Type B pancreatic cell (in vitro differentiated cells): ENCODE measurements at places on chromosomes 6 and 20. TPM values are rescaled to one million over a fixed set of nuclear protein-coding genes. Genes with fewer than 3 reads are reported as not detected.
A peak's percentile ranks its signal among the peaks of the same experiment; 100 is the strongest.

GRM4 gene
- 2.2 and 4.2 TPM in 2 replicates for total RNA-seq

CDH4 gene
- total RNA-seq: 5.0 and 8.3 TPM in 2 replicates

TNFRSF6B gene
- not detected in 2 replicates for total RNA-seq

FOXA2 gene
- total RNA-seq: 17.5 and 21.2 TPM in 2 replicates

E2F3 gene
- 13.7 and 21.0 TPM in 2 replicates for total RNA-seq

TFAP2D gene
- not detected in 2 replicates for total RNA-seq

LBP gene
- not detected in 2 replicates for total RNA-seq

GATA5 gene
- total RNA-seq: 10.8 and 12.8 TPM in 2 replicates

- DNase-seq: no peak
Observed at GRCh38 chr6:144262470-144263369, 22.4 kb upstream of the UTRN start.

DNA sequence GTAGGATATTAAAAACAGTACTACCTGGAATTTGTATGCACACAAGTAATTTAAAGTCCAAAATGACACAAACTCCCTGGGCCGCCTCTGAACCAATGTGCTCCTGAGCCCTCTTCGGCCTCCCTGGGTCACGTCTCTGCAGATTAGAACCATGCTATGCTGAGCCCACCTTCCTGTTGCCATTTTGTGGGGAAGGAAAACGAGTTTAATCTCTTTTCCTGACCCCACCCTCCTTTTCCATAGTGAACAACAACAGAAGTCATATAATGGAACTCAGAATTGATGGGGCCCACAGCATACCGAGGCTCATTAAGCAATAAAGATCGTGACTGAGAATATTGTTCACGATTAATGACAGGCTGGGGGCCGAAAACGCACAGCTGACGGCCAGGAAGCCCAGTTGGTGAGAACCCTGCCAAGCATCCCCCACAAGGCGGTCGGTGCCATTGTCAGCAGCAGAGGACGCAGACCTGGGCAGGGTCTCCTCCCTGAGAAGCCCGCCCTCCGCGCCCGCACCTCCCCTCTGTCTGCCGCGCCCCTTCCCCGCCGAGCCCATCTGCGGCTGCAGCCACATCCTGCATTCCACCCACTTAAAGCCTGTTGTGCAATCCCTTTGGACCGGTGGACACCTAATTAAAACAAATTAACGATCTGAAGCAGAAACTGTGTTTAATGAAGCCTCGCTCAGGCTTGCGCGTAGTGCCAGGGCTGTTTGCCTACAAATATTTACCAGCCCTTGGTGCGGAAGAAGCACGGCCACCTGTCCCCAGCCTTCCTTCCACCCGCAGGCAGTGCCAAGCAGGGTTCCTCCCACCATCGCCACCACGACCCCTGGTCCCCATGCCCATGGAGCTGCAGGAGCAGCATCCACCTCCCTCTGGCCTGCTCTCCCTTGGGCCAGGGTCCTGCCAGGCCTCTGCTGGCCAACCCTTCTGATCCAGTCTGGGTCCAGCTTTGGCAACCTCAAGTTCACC is 68.1 kb downstream of the DLL1 start:
- DNase-seq: peak; percentile 62

- DNase-seq: no peak
Observed at GRCh38 chr6:81938014-81938856, 185.8 kb upstream of the TENT5A start.

DNA sequence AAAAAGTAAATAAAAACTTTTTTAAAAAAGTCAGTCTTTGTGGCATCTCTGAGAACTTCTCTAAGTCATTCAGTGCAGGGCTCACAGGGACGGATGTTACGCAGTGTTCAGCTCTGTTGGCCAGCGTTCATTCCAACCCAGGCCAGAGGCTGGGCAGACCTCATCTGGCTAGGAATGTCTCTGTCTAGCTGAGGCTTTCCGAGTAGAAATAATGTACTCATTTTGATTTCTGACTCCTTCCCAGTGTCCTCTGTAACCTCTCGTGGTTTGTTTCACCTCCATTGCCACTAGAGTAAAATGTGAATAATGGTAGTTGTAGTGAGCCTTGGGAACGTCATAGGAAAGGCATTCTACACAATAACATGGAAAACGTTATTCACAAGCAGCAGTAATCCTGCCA is 135.1 kb downstream of the TMEM242 start:
- DNase-seq: no peak

- DNase-seq: no peak
Observed at GRCh38 chr6:62683063-62683462, 397.0 kb upstream of the KHDRBS2 start.

GRCh38 chr6:46184114-46184513 is 13.3 kb upstream of the ENPP5 start:
- DNase-seq: no peak

DNA sequence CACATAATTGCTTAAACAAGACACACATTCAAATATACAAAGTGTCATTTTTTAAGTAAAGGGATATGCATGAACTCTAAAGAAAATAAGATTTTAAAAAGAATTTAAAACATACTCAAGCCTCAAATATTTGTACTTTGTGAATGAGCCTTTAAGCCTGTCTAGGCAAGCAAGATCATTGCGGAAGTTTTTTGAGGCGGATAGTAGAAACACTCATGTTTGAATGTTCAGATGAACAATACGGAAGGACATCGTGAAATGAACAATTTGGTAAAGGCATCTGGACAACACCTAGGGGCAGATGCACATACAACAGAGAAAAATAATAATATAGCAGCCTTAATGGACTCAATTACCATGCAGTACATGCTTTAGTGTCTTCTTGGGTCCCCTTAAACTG is 928.9 kb downstream of the TFAP2A start:
- no peak for DNase-seq

- DNase-seq: no peak
Observed at GRCh38 chr6:32439139-32439538, 548 bp upstream of the HLA-DRA start.

GRCh38 chr6:118283766-118284165 is 264.3 kb upstream of the PLN start:
- no peak for DNase-seq

- DNase-seq: no peak
Observed at GRCh38 chr6:51788121-51788520, 299.3 kb downstream of the PKHD1 start.

DNA sequence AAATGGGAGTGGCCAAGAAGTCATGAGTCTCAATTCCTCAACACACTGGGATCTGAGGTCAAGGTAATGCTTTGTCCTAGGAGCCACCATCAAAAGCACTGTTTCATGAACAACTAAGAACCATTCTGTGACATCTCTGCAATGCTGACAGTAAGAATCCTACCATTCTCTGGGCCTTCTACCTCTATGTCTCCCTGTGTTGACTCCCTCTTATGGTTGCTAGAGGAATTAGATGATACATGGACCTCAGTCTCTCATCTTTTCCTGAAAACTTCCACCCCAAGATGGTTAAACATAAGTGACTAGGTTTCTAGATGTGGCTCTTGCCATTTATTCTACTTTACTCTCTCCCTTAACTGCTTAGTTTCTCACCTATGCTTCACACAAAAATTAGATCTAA is 9.1 kb downstream of the MTRF1L start:
- DNase-seq: no peak

DNA sequence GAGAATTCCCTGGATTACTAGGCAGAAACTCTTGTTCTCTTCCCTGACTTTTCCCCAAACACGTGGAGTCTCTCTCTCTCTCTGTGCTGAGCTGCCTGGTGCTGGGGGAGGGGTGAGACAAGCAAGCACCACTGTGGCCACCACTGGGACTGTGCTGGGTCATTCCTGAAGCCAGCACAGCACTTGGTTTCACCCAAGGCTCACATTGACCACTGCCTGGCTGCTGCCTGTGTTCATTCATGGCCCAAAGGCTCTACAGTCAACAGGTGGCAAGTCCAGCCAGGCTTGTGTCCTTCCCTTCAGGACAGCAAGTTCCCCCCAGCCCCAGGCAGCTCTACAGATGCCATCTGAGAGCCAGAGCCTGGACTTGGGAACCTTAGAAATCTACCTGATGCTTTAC is 92.2 kb downstream of the CTNNBL1 start:
- DNase-seq: no peak

GRCh38 chr20:34773726-34774125 is 51.7 kb downstream of the NCOA6 start:
- no peak for DNase-seq

GRCh38 chr20:54017846-54018245 is 52.5 kb downstream of the BCAS1 start:
- DNase-seq: no peak

DNA sequence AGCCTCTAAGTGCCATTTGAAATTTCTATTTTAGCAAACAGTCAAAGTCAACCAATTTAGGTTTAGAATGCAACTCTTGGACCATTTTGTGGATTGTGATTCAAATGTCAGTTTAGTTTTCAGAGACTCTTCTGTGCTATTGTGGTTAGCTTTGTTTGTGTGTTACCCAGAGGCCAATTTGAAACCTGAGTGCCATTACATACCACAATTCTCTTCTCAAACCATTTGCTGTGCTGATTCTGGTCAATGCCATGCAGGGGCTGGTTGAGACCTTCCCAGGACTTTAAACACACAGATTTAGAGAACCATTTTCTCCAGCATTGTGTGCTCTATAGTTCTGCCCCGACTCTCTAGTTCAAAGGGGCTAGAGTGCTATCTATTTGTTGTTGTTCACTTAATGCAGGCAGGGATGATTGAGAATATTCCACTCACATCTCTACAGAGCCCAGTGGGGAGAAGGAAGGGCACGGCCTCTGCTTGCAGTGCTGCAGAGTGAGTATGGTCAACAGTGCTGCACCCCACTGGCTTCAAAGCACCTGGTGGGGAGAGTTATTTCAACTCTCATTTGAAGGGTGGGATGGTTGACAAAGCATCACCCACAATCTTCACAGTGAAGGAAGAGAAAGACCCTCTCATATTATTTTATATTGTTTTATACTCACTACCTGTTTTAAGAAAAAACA is 738.2 kb downstream of the COL12A1 start:
- DNase-seq: no peak

DNA sequence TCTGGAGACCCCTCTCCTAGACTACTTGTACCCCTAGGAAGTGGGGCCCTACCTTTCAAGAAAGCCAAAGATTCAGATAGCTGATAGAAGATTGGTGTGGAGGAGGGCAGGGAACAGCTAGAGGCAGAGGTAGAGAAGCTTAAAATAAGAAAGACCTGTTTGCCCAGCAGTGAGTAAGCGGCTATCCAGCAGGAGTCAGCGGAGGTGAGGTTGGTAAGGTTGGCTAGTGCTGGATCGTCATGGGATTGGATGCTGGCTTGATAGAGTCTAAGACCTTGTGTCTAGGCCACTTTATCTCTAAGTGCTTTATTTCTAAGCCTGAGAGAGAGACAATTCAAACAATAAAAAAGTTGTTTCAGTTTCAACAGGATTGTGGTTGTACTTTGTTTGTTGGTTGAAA is 19.1 kb downstream of the ANKS1A start:
- no peak for DNase-seq

DNA sequence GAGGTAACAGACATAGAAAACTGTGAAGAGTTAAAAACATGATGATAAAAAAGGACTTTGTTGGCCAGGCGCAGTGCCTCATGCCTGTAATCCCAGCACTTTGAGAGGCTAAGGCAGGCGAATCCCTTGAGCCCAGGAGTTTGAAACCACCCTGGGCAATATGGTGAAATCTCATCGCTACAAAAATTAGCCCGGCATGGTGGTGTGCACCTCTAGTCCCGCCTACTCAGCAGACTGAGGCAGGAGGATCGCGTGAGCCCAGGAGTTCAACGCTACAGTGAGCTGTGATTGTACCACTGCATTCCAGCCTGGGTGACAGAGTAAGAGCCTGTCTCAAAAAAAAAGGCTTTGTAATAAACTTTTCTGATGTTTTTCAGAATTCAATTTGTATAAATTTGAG is 60.1 kb downstream of the GFOD1 start:
- no peak for DNase-seq

- no peak for DNase-seq
Observed at GRCh38 chr6:48110436-48111142, 408 bp downstream of the PTCHD4 start.

GRCh38 chr6:2799936-2800527 is 34.8 kb downstream of the WRNIP1 start:
- no peak for DNase-seq

DNA sequence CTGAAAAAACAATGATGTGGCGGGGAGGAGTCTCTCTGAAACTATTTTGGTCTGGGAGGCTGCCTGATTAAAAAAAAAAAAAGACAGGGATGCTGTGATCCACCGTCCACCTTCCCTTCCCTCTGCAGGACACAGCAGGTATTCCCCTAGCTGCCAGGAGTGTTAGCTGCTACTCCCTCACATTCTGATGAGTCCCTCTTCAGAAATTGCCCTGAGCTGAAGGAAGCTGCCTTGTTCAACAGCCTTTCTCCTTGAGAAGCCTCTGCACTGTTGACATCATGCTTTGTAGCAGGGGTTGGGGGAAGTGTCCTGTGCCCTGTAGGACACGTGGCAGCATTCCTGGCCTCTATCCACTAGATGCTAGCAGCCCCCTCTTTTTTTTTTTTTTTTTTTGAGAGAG is 71.7 kb upstream of the ZMYND8 start:
- no peak for DNase-seq

- no peak for DNase-seq
Observed at GRCh38 chr6:157853018-157853805, 30.2 kb downstream of the SNX9 start.

DNA sequence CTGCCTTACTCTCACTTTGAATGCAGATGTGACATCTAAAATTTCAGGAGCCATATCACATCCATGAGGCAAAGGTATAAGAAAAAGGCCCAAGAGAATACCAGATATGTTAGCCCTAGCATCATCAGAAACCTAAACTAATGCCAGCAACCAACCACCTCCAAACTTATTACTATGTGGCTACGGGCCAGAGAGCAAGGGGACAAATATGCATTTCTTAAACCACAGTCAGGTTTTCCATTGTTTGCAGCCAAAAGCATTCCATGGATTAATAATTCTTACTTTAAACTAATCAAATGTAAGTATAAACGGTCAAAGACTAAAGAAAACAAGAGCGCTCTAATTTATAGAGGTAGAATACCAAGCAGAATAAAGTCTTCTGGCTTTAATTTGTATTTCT is 84.7 kb downstream of the TASP1 start:
- DNase-seq: no peak

DNA sequence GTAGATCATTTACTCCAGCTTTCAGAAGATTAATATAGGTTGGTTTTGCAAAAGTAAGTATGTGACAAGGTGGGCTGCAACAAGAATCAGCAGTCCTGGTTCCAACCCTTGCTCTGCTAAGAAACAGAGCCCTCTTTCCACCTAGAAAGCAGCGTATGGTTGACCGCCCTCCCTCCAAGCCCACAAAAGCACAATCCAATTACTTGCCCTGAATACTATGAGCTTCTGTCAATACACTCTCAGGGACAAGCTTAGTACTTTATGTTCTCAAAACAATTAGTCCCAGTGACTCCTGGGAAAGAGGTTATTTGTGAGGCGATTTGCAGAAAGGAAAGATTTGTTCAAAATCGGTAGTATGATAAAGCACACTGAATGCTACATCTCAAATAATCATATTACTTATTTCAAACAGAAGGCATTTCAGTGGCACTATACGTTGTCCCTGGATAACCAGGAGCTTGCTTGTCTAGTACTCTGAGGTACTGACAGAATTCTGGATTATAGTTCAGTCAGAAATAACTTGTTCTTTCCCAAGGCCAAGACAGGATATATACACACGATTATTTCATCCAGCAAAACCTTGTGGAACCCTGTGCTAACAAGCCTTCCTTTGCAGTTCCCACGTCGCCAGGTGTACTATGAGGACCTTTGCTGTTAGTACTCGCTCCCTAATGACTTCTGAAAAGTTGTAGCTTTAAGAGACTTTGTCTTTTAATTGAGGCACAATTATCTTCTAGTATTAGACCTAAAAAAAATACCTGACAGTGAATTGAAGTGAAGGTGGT is 96.9 kb upstream of the ADTRP start:
- DNase-seq: no peak

- no peak for DNase-seq
Observed at GRCh38 chr20:18740726-18741125, 72.9 kb upstream of the SCP2D1 start.

- no peak for DNase-seq
Observed at GRCh38 chr6:81594501-81594900, 158.0 kb downstream of the TENT5A start.
